ENCODE measurements at places on chromosomes 7 and 10.
A peak's percentile ranks its signal among the peaks of the same experiment; 100 is the strongest.

DNA sequence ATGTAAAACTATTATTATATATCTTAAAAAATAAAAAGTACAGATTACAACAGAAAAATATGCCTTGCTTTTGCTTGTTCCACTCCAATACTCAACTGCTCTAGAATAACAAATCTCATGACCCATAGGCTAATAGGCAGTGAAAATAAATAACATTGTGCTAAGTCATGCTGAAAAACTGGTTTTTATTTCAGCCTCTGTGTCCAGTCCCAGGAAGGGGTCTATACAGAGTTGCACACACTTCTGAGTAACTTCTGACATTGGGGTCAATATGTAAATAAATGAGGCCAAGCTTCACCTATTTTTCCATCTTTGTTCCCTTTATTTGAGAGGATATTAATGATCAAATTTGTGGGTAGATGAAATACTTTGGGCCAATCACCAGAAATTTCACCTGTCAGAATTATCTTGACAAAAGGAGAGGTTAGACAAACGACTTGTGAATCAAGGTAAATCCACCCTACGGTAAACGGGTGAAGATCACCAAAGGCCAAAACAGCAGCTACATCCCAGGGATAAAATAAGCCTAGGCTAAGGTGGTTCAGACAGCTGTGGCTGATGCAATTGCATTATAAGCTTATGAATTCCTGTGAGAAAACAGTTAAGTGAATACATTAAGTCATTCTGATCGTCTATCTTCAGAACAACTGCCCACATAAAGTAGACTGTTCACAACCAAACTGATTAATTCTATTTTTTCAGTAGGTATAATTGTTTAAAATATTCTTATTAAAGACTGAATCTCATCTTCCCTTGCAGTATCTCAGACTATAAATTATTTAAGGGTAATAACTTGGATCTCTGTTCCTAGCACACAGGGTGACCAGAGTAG lies 87.5 kb downstream of the UBE2H start:
- DNase-seq: no peak

- no peak for DNase-seq
These were observed 163.5 kb upstream of the TMEM72 start for GRCh38 chr10:44747593-44748172.

DNA sequence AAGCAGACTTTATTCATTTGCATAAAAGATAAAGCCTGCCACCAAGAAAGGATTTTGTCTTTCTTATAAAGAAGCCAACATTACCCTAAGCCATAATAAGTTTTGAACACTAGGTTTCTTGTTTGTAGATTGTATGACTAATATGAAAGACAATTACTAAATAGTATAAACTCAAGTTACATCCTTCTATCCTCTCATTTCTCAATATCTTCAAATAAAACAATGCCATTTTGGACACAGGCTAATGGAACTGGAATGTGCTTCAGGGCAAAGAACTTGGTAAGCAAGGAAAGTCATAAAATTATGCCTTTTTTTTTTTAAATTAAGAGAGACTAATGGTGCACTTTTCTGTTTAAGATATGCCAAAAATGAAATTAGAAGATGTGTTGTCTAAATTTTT lies 137.7 kb downstream of the DKK1 start:
- no peak for DNase-seq

DNA sequence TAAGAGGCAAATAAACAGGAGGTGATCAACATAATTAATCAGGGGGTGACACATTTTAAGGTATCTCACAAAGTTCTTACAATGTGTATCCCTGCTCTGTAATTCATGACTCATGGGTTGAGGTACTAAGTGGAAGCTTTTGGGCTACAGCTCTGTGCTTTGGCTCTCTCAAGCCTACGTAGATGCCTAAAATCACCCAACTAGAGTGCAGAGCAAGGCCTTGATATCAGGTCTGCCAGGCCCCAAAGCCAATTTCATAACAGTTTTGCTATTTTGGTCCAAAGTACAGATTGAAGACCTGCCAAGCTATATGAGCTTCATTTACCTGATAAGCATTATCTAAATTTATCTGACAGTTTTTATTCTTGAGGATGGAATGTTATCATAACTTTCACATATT lies 175.3 kb upstream of the BET1 start:
- peak; percentile 22 for DNase-seq

GRCh38 chr7:139867847-139868246 lies 38.8 kb downstream of the TBXAS1 start:
- no peak for DNase-seq

DNA sequence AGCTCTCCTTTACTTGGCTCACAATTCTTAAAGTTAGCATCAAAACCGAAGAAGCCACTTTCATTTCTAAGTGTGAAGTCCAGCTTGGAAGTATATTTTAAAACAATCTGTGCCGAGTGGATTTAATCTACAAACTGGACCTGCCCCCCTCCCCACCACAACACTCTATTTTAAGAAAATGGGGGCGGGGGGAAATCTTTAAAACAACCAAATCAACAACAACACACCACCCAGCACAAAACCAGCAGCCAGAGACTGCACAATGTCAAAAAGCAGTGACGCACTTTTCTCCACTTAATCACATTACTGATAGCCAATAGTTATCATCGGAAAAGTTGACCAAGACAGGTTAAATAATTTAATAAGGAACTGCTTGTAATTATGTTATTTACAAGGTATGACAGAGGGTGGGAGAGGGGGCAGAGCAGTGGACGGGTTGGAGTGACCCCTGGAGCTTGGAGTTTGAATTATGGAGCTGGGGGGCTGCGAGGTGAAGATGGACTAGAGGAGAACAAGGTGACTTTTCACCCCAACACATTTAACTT lies 2.8 kb downstream of the EBF3 start:
- no peak for DNase-seq

DNA sequence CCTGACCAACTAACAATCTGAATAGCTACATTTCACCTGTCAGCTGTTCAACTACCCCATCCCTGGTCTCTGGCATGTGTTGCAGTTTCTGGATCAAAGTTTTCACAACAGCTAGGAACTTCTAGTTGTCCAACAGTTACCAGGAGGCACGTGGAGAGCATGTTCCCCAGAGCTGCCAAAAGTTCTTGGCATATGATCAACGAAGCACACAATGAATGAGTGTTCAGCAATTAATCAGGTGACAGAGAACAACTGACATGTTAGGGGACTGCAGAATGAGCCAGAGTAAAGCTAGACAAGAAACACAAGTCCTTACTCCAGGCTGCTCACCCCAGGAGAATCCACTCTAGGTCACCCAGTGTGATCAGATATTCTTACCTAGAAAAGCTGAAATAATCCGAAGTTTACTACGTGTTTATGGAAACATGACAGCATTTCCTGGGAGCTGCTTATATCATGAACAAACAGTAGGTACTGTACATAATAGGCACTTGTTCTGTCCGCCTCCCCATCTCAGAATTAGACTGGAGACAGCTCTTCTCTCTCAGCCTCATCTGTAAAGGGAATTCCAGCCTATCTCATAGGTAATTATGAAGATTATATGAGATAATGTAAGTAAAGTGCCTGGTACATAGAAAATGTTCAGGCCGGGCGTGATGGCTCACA lies 50.6 kb downstream of the ZNF438 start:
- DNase-seq: peak; percentile 97

DNA sequence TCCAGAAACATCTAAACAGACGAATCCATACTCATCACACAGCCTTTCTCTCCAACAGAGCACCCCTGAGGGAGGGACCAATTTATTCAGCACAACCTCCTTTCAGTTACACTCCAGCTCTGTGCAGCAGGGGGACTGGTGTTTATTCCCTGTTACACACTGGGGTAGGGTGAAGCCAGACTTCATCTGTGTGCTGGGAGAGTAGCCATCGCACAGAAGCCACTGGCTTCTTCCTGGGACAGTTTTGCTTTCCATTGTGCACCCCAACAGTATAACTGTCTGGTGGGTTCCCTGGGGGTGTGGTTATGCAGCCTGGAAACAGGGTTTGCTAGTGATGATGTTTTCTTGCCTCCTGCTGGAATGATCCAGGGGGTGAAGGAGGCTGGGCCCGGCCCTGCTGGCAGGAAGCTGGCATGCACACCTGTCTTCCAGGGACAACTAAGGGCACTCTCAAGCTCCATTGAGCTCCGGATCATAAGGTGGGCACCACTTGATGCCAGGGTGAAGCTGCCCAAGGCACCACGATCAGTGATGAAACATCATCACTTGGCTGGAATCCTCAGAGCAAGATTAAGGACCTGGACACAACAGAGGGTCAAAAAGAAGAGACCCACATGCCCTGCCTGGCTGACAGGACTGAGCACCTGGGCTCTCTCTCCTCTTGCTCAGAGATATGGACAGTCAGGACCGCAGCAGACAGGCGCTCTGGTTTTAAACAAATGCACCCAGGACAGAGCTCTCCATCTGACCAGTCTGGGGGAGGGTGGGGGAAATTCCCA lies 293.2 kb downstream of the GRID1 start:
- no peak for DNase-seq

GRCh38 chr7:919114-919442 lies 35.4 kb downstream of the ADAP1 start:
- DNase-seq: no peak

DNA sequence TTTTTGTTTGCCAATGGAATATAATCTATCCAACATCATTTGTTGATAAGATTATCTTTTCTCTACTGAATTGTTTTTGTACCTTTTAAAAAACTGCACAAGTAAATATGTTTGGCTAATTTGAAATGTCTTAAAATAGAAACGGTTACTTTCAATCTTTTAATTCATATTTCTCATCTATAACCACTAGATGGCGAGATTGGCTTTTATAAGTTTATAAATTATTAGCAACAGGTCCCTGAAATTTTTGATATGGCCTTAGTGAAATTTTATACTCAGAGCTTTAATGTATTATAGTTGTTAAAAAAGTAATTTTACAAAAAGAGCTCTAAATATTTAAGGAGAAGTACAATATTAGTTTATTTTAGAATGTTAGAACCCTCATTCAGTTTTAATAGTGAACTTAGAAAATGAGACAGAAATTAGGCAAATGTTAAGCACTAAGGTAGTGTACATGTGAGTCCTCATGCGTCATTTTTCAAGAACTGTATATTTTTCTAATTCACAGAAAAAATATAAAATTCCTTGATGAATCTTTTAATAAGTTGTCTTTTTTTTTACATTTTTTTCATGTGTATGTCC lies 592.5 kb downstream of the ARL4A start:
- DNase-seq: peak; percentile 58

DNA sequence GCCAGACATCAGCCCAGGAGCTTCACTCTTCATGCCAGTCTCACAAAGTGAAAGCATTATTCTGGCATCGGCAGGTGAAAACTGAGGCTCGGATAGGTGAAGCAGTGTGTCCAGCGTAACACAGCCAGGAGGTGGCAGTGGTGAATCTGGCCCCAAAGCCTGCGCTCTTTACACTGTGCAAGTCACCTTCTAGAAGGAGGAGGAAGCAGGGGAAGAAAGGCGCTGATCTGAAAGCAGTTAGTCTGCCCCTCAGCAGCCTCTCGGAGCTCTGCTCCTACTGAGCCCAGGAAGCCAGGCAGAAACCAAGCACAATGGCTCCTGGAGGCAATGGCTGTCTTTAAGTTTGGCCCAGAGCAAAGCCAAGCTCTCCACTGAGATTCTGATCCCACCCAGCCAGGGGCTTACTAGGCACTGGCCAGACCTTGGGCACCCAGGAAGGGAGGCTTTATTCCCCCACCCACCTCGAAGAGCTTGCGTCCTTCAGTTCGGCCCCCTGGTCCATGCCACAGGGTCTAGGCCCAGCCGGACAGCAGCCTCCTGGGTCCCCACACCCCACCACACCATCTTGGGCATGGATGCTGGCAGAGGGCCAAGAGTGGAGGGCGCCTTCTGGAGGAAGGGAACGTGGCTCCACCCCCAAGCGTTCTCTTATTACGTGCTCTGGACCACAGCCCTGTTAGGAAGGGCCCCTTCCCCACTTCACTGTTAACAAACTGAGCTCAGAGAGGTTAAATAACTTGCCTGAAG lies 104.5 kb downstream of the GRID1 start:
- DNase-seq: peak; percentile 2

DNA sequence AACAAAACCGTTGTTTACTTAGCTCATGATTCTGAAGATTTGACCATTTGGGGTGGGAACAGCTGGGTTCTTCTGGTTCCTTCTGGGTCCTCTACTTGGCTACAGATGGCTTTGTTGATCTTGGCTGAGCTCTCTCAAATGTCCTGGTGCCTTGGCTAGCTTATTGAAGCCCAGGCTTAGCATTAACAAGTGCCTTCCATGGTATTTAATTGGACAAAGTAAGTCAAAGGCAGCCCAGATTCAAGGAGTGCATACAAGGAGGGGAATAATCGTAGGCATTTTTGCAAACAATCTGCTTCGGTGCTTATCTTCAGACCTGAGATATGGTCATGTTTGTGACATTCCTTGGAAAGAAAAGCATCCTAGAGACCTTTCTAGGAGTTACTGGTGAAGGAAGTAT lies 81.4 kb downstream of the ADCYAP1R1 start:
- DNase-seq: no peak

- DNase-seq: no peak
These were observed 34.4 kb upstream of the HABP2 start for GRCh38 chr10:113518415-113518814.

DNA sequence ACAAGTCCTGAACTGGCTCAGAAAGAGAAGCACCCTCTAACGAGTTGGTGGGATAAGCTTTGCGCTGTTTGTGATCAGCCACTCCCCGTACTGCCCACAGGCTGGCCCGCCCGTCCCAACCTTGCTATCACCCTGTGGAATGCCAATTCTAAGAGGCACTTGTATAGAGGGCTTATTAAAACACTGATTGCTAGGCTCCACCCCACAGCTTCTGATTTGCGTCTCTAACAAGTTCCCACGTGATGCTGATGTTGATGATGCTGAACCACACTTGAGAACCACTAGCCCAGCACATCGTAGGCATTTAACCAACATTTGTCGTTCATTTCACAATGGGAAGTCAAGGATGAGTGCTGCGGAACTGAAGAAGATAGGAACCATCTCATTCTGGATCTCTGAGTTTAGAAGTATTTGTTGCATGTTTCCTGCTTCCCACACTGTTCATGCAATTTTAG lies 12.7 kb upstream of the GSAP start:
- DNase-seq: no peak

- no peak for DNase-seq
These were observed 209.0 kb downstream of the ACTR3B start for GRCh38 chr7:152968514-152968913.

DNA sequence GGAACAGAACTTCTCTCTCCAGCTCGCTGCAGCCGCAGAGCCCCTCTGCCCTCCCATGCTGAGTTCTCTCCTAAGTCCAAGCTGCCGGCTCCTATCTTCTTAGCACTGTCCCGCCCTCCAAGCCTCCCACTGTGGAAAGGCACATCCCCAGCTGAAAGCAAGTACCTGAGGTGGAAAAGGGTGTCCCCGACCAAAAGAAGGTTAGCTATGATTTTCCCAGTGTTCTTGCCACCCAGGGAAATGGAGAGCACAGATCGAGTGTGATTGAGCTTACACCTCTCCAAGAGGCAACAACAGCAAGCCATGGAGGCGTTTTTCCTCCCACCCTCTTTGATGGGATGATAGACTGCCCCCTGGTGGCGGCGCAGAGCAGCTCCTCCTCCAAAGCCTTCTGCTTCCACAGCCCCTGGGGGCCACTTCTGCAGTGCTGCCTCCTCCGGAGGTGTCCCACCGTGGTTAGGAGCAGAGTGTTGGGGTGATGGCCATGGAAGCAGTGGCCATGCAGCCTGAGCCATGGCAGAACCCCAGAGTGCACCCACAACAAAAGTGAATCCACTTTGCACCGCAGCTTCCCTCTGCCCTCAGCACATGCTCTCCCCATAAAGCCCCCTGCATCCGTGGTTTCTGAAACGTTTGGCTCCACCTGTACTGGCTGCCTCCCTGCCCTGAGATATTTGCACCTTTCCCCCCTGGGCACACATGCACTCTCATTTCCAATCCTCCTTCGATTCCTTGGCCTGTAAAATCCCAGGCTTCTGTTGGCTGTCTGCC lies 143.1 kb upstream of the STK17A start:
- DNase-seq: peak; percentile 52

Measured in RKO (cell line).